CD4-positive, alpha-beta memory T cell (primary cell): ENCODE measurements at places on chromosomes 16 and 17.

GRCh38 chr16:11386791-11387546 is 41.7 kb downstream of the RMI2 start:
- no peak for DNase-seq

DNA sequence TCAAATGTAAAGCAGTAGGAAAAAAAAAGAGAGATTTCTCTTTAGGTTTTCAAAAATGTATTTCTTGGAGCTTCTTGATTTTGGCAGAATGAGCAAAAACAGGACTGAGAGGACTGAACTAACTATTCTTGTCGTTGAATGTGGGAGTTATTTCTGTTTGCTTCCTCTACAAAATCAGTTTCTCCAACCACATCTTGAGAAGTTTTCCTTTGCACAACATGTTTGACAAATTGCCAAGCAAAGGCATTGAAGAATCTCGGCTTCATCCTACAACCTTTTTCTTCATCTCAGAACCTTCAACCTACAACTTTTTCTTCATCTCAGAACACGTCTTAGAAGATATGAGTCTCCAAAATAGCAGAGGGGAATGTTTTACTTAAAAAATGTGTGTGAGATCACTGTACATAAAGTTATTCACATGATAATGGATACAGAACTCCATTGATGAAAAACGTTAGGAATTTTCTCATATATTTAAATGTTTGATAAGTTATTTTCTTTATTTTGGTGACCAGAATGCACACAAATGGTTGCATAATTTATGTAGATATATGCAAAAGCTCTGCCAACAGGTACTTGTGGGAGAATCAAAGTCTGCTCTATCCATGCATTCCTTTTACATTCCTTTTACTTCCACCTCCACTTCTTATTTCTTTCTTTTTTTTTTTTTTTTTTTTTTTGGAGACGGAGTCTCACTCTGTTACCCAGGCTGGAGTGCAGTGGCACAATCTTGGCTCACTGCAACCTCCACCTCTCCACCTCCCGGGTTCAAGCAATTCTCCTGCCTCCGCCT is 370.0 kb downstream of the KCNJ2 start:
- DNase-seq = no peak

- no peak for DNase-seq
Observed at GRCh38 chr17:17840751-17841591, 4.2 kb upstream of the SREBF1 start.

DNA sequence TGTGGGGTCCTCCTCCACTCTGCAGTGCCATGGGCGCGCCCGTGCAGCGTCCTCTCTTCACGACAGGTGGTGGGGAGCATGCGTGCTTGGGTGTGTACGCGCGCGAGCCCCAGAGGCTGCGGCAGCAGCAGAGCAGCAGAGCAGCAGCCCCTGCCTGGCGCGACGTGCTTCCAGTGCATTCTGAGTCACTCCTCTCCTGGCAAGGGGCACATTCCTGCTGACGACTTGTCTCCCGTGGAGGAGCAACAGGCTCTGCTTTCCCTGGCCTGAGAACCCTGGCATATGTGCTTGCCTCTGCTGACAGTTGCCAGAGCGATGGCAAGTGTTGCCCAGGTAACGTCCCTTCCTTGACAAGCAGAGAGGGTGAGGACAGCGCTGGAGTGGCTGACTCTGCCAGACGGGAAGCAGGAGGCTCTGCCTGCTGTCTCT is 133.8 kb upstream of the PLCG2 start:
- DNase-seq = no peak

DNA sequence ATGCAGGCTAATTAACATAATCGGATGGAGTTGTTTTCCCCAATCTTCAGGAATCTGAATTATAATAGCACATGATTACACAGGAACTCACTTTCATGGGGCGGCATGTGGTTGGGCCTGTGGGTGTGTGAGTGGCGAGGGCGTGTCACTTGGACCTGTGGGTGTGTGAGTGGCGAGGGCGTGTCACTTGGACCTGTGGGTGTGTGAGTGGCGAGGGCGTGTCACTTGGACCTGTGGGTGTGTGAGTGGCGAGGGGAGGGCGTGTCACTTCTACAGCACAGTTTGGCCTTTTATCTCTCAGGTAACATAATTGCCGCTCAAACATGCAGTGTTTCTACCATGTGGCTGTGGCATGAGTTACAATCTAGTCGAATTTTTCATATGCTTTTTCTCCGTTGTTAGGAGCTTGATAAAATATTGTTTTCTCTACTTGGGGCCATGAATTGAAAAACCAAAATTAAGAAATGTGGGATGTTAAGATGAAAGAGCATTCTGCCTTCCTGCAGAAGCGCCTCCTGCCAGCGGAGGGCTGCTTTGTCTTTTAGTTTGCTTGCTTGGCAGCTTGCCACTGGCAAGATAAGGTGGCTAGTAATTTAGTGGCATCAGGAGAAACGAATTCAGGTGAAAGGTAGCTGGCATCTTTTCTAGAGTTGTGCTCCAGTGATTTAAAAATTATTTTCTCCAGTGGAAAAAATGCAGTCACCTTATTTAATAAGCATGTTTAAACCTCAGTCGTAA is 36.2 kb downstream of the USP10 start:
- DNase-seq = peak; percentile 60

DNA sequence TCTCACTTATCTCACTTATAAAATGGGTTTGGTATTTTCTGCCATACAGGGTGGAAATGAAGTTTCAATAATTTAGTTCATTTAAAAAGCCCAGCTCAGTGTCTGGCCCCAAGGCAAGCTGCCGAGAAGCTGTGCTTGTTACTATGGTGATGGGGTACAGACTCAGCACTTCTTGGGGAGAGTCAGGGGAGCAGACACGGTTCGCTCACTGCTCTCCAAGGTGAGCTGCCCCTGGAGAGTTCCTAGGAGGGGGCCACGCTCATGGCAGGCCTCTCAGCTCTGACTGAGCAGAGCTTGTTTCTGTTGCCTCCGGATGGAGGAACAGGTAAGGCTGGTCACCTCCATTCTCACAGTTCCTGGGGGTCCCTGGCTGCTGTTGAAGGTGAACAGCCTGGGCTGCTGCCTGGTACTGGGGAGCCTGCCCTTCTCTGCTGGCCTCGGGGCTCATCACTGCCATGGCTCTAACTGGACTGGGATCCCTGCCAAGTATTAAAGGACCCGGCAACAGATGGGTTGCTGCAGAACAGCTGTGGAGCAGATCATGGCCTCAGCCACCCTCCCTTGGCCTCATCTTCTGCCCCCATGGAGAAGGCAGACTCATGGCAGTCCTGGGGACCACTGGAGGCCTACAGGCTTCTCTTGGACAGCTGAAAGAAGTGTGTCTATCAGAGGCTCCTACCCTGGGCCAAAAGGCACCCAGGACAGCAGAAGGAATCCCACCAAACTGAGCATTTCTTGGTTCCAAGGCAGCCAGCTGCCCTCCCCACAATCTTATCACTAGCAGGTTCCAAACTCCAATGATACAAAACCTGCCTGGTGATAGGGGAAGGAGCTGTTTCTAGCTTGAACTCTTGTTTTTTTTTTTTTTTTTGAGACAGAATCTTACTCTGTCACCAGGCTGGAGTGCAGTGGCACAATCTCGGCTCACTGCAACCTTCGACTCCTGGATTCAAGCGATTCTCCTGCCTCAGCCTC is 25.9 kb upstream of the SPATA32 start:
- no peak for DNase-seq

DNA sequence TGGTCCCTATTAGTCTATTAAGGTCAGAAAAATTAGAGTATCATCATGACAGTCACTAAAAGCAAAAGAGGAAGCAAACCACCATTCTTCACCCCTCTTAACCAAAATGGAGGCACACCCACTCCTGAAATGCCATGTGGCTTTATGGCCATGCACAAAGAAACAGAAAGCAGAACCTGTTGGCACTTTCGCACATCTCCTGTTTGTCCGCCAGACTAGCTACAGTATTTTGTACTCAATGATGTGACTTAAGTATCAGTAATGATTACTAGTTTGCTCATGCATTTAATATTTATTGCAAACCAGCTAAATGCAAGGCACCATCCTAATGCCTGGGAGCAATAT is 70.2 kb upstream of the GNAO1 start:
- DNase-seq = no peak

DNA sequence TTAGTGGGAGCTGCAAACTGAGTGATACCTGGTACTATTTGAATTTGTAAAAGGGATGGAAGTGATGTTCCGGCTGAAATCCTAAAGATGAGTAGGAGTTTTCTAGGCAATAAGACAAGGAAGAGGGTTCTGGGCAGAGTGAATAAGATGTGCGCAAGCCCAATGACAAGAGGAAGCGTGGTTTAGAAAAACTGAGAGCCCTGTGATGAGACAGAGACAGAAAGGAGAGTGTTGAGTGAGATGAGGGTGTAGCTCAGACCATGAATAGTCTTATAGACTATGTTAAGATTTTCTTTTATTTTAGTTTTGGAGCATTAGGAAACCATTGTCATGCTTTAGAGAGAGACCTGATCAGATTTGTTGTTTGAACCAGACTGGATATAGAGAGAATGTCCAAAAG is 50.2 kb downstream of the COX10 start:
- no peak for DNase-seq

DNA sequence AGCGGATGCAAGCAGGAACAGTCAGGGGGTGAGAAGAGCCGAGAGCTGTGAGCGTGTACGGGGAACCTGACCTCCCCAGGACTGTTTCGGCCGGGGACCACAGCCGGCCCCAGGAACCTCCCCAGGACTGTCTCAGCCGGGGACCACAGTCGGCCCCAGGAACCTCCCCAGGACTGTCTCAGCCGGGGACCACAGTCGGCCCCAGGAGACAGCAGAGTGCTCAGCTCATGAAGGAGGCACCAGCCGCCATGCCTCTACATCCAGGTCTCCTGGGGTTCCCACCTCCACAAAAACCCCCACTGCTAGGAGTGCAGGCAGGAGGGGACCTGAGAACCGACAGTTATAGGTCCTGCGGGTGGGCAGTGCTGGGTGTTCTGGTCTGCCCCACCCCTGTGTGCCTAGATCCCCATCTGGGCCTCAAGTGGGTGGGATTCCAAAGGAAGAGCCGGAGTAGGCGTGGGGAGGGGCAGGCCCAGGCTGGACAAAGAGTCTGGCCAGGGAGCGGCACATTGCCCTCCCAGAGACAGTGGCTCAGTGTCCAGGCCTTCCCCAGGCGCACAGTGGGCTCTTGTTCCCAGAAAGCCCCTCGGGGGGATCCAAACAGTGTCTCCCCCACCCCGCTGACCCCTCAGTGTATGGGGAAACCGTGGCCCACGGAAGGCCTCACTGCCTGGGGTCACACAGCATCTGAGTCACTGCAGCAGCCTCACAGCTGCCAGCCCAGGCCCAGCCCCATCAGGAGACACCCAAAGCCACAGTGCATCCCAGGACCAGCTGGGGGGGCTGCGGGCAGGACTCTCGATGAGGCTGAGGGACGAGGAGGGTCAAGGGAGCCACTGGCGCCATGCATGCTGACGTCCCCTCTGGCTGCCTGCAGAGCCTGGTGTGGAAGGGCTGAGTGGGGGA is 4.3 kb downstream of the RHBDF1 start:
- no peak for DNase-seq

- DNase-seq = no peak
Observed at GRCh38 chr17:76276069-76276431, 10.9 kb downstream of the UBALD2 start.

- DNase-seq = peak; percentile 66
Observed at GRCh38 chr17:8192070-8192815, 2.3 kb upstream of the BORCS6 start.

GRCh38 chr16:2031081-2031577 is 4.4 kb downstream of the NHERF2 start:
- DNase-seq = no peak

DNA sequence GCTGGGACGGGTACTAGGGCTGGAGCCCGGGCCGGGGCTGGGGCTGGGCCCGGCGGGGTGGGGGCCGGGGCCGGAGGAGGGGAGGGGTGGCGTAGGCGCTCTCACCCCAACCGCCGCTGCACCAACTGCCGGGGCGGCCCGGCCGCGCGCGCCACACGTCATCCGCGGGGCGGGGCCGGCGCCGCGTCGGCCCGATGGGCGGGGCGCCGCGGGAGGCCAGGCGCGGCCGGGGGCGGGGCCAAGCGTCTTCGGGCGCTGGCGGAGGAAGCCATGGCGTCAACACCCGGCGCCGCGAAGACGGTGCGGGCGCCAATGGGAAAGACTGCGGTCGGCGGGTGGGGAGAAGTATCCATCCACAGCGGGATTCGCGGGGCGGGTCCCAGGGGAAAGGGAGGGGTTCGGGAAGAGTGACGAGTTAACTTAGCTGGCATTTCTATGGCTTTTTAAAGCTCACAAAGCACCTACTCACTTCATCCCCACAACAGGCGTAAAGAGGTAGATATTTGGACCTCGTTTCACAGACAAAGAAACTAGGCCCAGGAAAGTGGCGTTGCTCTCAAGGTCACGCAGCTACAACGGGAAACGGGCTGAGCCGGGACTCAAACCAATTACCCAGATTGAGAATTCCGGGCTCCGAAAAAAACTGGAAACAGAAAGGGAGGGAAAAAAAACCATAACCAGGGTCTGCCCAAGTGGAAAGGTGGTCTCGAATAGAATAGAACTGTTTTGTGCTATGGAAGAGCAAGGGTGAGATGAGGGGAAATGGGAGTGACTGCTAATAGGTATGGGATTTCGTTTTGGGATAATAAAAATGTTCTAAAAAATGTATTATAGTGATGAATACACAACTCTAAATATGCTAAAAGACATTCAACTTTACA is at the start of gene SPAG9:
TSS of gene SPAG9 (minus strand) at position 130 of the 881 bp plus-strand sequence. CDS start 212 bp downstream, outside the sequence.
- peak; percentile 94 for DNase-seq

GRCh38 chr17:71966459-71967313 is 154.1 kb upstream of the SOX9 start:
- DNase-seq = no peak

DNA sequence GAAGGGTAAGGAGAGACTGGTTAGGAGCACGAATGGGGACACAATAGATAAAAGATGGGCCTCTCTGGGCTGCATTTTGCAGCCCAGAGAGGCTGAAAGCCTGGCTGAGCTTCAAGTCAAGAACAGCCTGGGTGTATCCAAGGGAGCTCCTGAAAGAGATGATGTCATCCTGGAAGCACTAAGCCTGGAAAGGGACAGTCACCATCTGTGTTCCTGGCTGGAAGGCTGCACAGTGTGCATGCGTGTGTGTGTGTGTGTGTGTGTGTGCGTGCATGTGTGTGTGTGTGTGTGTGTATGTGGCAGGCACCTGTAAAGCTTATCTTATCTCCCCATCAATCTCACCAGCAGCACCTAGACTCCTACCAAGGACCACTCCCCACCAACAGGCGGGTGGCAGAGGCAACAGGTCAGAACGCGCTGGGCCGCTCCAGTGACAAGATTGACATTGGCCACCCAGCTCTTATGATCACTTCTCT is 44.1 kb downstream of the COG7 start:
- no peak for DNase-seq

DNA sequence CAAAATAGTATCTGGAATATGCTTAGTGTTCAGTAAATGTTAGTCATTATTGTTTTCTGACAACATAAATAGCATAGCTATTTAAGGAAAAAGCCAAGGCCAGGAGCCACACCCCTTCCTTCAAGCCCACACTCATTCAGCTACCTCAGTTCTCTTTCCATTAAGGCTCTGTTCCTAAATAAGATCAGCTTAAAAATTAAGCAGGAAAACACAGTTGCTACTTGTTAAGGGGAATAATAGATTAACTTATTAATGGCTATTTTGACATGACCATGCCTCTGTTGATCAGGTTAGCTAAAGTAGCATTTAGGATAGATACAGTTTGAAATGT is 158.1 kb downstream of the CHD9 start:
- no peak for DNase-seq

GRCh38 chr16:17578981-17579874 is 108.5 kb upstream of the XYLT1 start:
- DNase-seq = peak; percentile 55

- no peak for DNase-seq
Observed at GRCh38 chr17:50060951-50061712, 5.2 kb downstream of the ITGA3 start.
